T47D (cell line): ENCODE measurements at places on chromosomes 2 and 18.

GRCh38 chr2:215736653-215737290, 276.6 kb downstream of the MREG start:
- DNase-seq = peak; percentile 27

DNA sequence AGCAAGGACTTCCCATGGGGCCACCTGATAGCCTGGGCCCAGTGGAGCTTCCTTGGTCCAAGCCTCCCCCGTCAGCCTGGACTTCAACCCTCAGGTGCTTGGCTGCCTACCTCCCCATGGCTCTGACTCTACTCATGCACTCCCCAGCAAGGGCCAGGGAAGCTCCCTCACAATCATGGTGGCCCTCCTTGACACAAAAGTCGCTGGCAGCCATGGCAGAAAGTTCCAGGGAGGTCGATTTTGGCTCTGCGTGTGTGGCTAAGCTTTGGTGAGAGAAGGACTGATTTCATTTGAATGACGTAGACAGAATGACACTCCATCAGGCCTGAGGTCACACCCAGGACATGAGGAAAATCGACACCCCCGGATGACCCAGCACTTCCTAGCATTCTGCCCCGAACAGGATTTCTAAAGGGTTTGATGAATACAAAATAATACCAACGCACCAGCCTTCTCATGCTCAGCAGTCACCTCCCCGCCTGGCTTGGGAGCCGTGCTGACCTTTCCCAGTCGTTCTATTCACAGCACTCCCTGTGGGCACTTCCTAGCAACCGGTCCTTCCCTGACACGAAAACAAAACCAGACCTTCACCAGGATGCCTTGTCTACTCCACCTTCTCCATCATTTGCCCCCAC, 52.7 kb downstream of the LBH start:
- DNase-seq = no peak

GRCh38 chr2:64222351-64222750, 78.1 kb upstream of the PELI1 start:
- DNase-seq = peak; percentile 19

GRCh38 chr2:2039826-2040225, 291.2 kb downstream of the MYT1L start:
- DNase-seq = no peak

DNA sequence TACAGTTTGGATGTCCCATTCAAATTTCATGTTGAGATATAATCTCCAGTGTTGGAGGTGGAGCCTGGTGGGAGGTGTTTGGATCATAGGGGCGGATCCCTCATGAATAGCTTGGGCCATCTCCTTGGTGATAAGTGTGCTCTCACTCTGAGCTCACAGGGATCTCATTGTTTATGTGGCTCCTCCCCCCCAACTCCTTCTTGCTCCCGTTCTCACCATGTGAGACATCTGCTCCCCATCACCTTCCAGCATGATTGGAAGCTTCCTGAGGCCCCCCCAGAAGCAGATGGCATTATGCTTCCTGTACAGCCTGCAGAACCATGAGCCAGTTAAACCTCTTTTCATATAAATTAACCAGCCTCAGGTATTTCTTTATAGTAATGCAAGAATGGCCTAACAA, 3.0 kb upstream of the INPP1 start:
- DNase-seq = no peak

- no peak for DNase-seq
Measured at GRCh38 chr18:45004546-45005080, 323.9 kb downstream of the SETBP1 start.
